ENCODE measurements at places on chromosomes 1 and 21.

DNA sequence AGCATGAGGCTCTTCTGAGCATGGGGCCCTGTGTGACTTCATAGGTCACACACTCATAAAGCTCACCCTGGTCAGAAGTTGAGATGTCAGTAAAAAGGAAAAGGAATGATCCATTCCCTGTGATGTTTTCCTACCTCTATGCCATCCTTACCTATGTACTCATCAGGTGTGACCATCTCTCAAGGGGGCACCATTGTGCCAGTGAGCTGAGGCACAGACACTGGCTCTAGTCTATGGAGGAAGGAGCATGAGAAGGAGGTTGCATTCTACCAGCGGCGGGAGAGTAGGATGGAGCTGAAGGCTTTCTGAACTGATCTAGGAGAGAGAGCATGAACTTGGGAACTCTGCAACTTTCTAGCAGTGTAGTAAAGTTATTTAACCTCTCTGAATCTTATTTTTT, 65.8 kb upstream of the RGL1 start:
- no peak for DNase-seq

DNA sequence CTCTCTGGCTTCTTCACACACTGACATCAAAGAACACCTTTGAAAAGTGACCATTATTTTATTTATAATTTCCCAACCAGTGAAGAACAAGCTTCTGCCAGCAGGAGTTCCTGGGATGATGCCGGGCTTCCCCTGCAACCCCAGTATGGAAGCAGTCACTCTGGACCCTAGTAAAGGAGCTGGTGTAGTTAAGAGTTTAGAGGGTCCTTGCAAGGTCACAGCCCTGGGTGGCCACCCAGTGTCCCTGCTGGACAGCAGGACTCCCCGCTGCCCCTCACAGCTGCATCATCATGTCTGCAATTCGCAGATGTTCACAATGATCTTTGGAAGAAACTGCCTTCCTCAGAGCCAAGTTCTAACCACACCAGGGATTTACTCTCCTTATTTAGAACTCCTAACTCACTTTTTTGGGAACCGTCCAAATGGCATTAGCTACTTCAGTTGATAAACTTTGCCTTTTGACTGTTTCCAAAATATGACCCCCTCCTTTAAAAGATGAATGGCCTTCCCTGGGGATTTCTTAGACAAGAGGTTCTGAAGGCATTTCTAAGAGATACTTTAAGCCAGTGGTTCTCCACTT, 90.6 kb downstream of the HIVEP3 start:
- DNase-seq = no peak

DNA sequence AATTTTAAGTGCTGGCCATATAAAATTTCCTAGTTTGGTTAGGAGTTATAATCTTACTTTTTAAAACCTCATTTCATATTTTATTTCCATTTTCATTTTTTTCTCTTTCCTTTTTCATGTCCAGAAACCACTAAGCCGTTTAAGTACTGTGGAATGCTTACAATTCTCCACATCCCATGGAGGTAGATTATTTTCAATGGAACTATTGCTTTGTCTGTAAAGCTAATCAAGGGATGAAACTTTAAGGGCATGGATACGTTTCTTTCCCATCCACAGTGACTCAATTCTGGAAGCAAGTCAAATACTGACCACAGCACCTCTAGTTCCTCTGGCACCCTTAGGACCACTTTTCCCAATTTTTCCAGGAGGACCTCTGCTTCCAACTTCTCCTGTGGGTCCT, 139.1 kb upstream of the ZNHIT6 start:
- no peak for DNase-seq

DNA sequence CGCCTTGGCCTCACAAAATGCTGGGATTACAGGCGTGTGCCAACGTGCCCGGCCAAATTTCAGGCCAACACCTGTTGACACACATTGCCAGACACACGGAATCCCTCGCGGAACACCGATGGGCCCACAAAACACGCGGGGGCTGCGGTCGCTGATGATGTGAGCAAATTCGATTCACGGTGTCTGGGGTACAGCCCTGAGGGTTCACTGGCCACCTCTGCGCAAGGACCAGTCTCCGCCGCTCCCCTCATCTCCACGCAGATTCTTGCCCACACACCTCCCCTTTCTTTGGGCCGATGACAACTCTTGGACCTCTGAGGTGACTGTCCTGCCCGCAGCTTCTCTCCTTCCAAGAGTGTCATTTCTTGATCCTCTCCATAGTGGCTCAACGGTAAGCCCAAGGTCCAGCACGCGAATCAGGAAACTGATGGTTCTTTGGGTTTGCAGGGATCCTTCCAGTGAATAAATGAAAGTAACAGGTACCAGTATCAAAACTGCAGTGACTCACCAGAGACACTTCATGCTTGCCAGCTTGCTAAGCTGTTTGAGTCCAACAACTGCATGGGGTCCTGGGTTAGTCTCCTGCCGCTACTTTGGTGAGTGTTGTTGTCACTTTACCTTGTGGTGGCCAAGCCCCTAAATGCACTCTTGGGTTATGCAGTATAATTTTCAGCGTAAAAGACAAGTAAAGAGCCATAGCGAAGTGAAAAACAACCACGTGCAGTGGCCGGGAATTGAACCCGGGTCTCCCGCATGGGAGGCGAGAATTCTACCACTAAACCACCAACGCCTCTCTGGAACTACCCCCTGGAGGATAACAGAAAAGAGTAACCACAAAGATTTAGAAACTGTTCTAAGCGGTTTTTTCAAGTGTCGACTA, 11.0 kb upstream of the RNU1-3 start:
- no peak for DNase-seq

- no peak for DNase-seq
These were observed 81.0 kb upstream of the AKT3 start for GRCh38 chr1:243930822-243931671.

GRCh38 chr1:61323681-61324328, 241.4 kb downstream of the NFIA start:
- peak; percentile 24 for DNase-seq

- no peak for DNase-seq
These were observed 57.0 kb downstream of the PLEKHA6 start for GRCh38 chr1:204302769-204303168.

DNA sequence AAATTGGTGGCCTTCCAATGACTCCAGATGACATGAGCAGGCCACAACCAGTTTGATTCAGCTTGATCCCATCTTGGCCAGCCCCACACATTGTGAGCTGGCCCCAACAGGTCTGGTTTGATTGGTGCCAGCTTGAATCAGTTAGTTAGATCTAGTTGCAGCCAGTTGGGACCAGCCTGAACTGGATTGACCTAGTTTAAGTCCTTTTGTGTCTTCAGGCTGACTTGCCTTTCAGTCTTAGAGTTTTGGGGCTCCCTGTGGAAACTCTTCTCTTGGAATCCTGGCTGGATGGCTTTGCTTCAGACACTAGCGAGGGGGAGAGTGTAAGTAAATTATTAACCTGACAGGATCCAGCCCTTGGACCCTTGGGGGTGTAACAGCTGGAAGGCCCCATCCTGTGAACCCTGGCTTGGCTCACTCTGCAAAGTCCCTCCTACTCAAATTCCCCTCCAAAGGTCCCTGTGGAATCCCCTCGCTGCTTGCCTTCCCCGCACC, 36.2 kb upstream of the POU3F1 start:
- peak; percentile 19 for DNase-seq

DNA sequence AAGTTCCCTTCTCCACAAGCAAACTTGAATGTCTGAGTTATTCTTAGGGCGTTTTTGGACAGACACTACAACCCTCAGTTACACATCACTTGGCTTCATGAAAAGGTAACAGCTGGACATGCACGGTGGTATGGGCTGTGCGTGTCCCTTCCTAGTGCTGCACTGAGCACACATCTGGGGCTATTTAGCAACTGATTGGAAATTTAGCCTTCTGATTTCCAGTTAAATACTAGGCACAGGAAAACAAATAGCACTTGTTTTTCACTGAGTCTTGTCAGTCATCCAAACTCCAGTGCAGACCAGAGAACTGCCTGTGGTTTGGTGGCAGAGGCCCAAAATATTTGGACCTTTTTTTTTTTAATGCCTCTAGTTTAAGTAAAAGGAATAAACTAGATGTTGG, 134.7 kb downstream of the TGFBR3 start:
- no peak for DNase-seq
